ENCODE measurements at places on chromosomes 13 and 19. TPM values are rescaled to one million over a fixed set of nuclear protein-coding genes. Genes with fewer than 3 reads are reported as not detected.
A peak's percentile ranks its signal among the peaks of the same experiment; 100 is the strongest.

DNA sequence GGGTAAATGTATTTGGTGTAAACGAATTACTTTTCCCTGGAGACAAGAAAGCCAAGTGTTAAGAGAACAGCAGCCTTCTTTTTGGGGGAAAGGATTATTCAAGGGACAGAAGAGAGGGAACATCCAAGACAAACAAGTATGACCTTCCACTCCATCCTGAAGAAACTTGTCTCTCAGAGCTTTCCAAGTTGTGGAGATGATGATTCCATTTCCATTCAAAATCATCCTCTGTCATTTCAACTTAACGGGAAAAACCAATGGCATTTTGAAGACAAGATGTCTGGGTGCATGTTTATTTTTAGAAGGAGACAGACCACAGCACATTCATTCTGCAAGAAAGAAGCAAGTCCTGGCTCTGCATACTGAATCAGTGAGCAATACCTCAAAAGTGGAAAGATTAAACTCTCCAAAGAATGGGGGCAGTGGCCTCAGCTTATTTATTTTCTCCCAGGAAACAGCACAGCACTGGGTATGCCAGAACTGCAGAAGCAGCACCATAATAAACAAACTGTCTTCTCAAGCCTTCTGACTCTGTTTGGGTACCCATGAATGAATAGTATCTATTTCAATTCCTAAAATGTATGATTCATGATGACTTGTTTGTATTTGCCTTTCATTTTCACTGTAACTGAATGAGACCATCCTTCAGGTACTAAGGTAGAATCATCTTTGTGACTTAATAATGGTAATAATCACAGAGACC, 541.0 kb downstream of the RFC3 start:
- no peaks in the 10 kb centered on the region for H3K27me3 ChIP-seq
- no peak for DNase-seq
- H3K36me3 ChIP-seq, result no peaks in the 10 kb centered on the region
- no peak overlapping the region for H3K27ac ChIP-seq

The KCNRG gene
- 0.45 TPM for total RNA-seq

The MCEMP1 gene
- total RNA-seq, result 0.63 TPM

The FCAR gene
- total RNA-seq, result 2.0 TPM

The LRG1 gene
- 1.4 TPM for total RNA-seq

The RYR1 gene
- total RNA-seq, result 1.0 TPM

DNA sequence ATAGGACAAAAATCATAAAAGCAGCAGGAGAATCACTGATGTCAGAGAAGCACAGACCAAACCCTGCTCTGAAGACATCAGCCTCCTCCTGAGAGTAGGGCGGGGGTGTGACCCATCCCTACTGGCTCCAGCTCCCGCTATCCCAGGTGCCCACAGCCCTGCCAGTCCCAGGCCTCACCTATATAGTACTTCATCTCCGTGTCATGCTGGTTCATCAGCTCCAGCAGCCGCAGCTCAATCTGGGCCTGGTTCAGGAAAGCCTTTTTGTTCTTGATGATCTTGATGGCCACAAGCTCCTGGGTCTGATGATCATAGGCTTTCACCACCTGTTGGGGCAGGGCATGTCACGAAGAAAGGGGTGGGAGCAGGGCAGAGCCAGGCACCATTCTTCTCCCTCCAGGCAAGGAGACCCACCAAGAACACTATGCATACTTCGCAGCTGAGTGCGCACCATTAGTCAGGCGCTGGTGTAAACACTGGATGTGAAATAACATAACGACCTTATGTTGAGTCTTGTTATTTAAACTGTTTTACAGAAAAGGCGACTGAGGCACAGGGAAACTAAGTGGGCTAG, 4.2 kb downstream of the DYRK1B start:
- H3K36me3 ChIP-seq, result no peaks in the 10 kb centered on the region
- no peaks in the 10 kb centered on the region for H3K4me1 ChIP-seq
- no peaks in the 10 kb centered on the region for H3K27me3 ChIP-seq
- H3K4me3 ChIP-seq, result no peak overlapping the region
- DNase-seq, result no peak

DNA sequence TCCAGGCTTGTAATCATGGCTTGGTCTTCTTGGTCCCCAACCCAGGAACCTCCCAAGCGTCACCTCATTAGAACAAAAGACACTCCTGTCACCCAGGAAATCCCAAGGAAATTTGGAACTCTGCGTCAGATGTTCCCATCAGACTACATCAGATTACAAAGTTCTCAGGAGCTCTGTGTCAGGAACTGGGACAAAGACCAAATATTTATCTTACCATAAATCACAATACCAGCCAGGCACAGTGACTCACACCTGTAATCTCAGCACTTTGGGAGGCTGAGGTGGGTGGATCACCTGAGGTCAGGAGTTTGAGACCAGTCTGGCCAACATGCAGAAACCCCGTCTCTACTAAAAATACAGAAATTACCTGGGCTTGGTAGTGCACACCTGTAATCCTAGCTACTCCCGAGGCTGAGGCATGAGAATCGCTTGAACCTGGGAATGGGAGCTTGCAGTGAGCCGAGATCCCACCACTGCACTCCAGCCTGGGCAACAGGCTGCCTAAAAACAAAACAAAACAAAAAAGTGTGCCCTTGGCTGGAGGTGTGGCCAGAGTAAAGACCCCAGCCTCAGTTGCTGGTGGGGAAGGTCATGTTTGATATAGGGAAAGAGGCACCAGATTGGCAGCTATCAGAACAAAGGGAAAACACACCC, 16.7 kb upstream of the CCDC124 start:
- H3K4me3 ChIP-seq, result no peak overlapping the region
- no peaks in the 10 kb centered on the region for H3K36me3 ChIP-seq
- no peak overlapping the region for H3K27ac ChIP-seq
- H3K4me1 ChIP-seq, result no peaks in the 10 kb centered on the region
- no peak for DNase-seq
- H3K27me3 ChIP-seq, result no peaks in the 10 kb centered on the region

The C2CD4C gene
- total RNA-seq, result 1.1 TPM

- no peak for DNase-seq
- H3K36me3 ChIP-seq, result no peaks in the 10 kb centered on the region
- no peak overlapping the region for H3K27ac ChIP-seq
- no peaks in the 10 kb centered on the region for H3K27me3 ChIP-seq
- H3K4me1 ChIP-seq, result no peaks in the 10 kb centered on the region
Observed at GRCh38 chr13:23449398-23450162, 16.1 kb upstream of the SACS start.

GRCh38 chr13:48533961-48534600, 1.2 kb upstream of the RCBTB2 start:
- H3K27ac ChIP-seq, result peak overlapping the region; percentile 34
- H3K4me3 ChIP-seq, result no peak overlapping the region
- no peak for DNase-seq

GRCh38 chr19:18645035-18645511, 8.2 kb downstream of the KLHL26 start:
- no peaks in the 10 kb centered on the region for H3K4me1 ChIP-seq
- H3K27me3 ChIP-seq, result no peaks in the 10 kb centered on the region
- peak overlapping the region; percentile 38 for H3K27ac ChIP-seq
- no peak overlapping the region for H3K4me3 ChIP-seq
- no peaks in the 10 kb centered on the region for H3K36me3 ChIP-seq
- peak; percentile 84 for DNase-seq

DNA sequence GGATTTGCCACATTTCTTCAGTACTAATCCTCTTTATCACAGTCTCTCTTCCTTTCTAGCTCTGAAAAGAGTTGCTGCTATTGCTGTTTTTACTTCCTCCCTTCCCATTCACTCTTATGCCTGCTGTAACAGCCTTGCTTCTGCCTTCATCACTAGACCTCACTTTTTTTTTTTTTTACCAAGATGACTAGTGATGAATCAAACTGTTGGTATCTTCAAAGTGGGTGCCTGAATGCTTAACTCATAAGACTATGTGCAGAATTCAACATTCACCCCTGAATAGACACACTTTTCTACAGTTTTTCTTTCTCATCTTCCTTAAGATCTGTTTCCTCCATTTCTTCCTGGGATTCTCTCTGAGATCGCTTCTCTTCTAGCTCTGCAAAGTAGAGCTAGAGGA, 217.2 kb upstream of the HTR2A start:
- no peak overlapping the region for H3K4me3 ChIP-seq
- H3K36me3 ChIP-seq, result no peaks in the 10 kb centered on the region
- no peak overlapping the region for H3K27ac ChIP-seq
- H3K27me3 ChIP-seq, result no peaks in the 10 kb centered on the region

- H3K36me3 ChIP-seq, result no peaks in the 10 kb centered on the region
- H3K4me3 ChIP-seq, result no peak overlapping the region
- no peak for DNase-seq
- no peaks in the 10 kb centered on the region for H3K4me1 ChIP-seq
- no peak overlapping the region for H3K27ac ChIP-seq
Observed at GRCh38 chr19:1474765-1475351, 4.2 kb downstream of the C19orf25 start.

GRCh38 chr19:44447916-44448674, at the start of gene ZNF229:
Gene ZNF229, minus strand, starts transcription at chr19:44448472. Its CDS starts 5,625 bp downstream, at chr19:44442847.
- no peaks in the 10 kb centered on the region for H3K4me1 ChIP-seq
- H3K27ac ChIP-seq, result no peak within 1 kb of the TSS
- no peaks in the 10 kb centered on the region for H3K27me3 ChIP-seq
- peak within 1 kb of the TSS; percentile 30 for H3K4me3 ChIP-seq

- H3K36me3 ChIP-seq, result no peaks in the 10 kb centered on the region
- no peak overlapping the region for H3K27ac ChIP-seq
- no peak for DNase-seq
- no peaks in the 10 kb centered on the region for H3K27me3 ChIP-seq
- no peaks in the 10 kb centered on the region for H3K4me1 ChIP-seq
Observed at GRCh38 chr13:26011208-26011573, 40.6 kb downstream of the SHISA2 start.

- no peaks in the 10 kb centered on the region for H3K36me3 ChIP-seq
- no peak for DNase-seq
- no peak within 1 kb of the TSS for H3K4me3 ChIP-seq
- H3K4me1 ChIP-seq, result no peaks in the 10 kb centered on the region
Observed at GRCh38 chr19:2308114-2308556, at the start of gene LINGO3. Gene LINGO3, minus strand, starts transcription at chr19:2308154. Its CDS starts 16,378 bp downstream, at chr19:2291776.

GRCh38 chr13:61187471-61187870, 228.2 kb downstream of the PCDH20 start:
- no peaks in the 10 kb centered on the region for H3K27me3 ChIP-seq
- H3K4me3 ChIP-seq, result no peak overlapping the region
- H3K36me3 ChIP-seq, result no peaks in the 10 kb centered on the region
- no peak for DNase-seq

The N4BP2L1 gene
- total RNA-seq, result 32.2 TPM

GRCh38 chr13:41053384-41053826, 7.9 kb upstream of the WBP4 start:
- no peaks in the 10 kb centered on the region for H3K36me3 ChIP-seq
- H3K4me1 ChIP-seq, result peaks cover 4% of the 10 kb centered on the region
- H3K27me3 ChIP-seq, result no peaks in the 10 kb centered on the region
- DNase-seq, result no peak
- no peak overlapping the region for H3K4me3 ChIP-seq

DNA sequence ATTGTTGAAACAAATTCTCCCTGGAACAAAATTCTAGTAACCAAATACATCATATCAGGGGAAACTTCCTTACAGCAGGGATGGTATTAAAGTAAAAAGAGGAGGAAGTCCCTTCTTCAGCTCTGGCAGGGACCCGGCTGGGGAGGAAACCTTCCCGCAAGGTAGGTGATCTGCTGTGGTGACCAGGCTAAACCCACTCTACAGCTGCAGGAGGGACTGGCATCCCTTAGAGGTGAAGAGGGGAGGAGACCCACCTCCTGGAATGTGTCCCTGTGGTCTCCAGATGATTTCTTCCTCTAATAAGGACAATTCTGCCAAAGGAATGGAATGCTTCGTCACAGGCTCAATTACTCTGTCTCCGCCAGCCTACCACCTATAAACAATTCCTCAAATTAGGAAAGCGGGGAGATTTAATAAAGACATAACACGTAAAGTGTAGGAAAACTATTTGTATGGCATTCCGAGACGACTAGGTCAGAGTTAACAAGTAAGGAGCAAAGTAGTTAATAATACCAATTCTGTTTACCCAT, 637 bp upstream of the PDS5B start:
- H3K27ac ChIP-seq, result no peak overlapping the region
- H3K36me3 ChIP-seq, result no peaks in the 10 kb centered on the region
- H3K4me3 ChIP-seq, result peak overlapping the region; percentile 32

- H3K27me3 ChIP-seq, result no peaks in the 10 kb centered on the region
- no peak overlapping the region for H3K4me3 ChIP-seq
- no peaks in the 10 kb centered on the region for H3K36me3 ChIP-seq
- H3K4me1 ChIP-seq, result no peaks in the 10 kb centered on the region
Observed at GRCh38 chr19:7213628-7214323, 80.4 kb downstream of the INSR start.

- no peak overlapping the region for H3K4me3 ChIP-seq
- no peaks in the 10 kb centered on the region for H3K4me1 ChIP-seq
Observed at GRCh38 chr13:39776439-39776838, 121.0 kb downstream of the COG6 start.

- no peak overlapping the region for H3K27ac ChIP-seq
- H3K36me3 ChIP-seq, result no peaks in the 10 kb centered on the region
- DNase-seq, result peak; percentile 16
- H3K4me3 ChIP-seq, result no peak overlapping the region
- no peaks in the 10 kb centered on the region for H3K4me1 ChIP-seq
Observed at GRCh38 chr13:111546921-111547675, 226.7 kb downstream of the TEX29 start.

The IQCN gene
- total RNA-seq, result 8.1 TPM

- H3K4me1 ChIP-seq, result no peaks in the 10 kb centered on the region
- H3K27me3 ChIP-seq, result no peaks in the 10 kb centered on the region
- no peak for DNase-seq
Observed at GRCh38 chr13:65660731-65661130, 1569.4 kb downstream of the PCDH9 start.

The UNC13A gene
- total RNA-seq, result 2.4 TPM

DNA sequence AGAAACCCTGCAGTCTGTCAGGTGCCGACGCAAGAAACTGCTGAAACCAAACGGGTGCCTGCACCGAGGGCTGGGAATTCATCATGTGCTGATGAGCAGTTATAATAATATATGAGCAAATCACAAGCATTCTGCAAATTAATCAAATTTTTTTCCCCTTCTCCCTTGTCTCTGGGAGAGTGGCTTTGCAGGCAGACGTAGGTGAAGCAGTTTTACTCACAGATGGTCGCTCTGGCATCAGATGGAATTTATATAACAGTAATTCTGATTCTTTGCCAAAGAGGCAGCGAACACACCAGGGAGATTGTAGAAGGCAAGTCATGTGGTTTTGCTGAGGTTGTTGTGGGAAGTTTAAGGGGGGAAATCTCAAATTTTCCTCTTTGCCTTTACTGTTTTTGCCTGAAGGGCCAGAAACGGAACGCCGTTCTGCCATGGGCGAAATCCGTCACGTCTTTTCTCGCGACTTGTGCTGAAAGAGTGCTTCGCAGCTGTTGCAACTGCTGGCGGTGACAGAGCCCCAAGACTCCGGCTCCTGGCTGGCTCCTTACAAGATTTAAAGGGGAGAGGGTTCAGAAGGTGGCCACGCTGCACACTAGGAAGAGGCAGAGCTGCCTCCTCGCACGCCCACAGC, 320.1 kb downstream of the ZNF536 start:
- H3K36me3 ChIP-seq, result no peaks in the 10 kb centered on the region
- no peaks in the 10 kb centered on the region for H3K4me1 ChIP-seq
- no peak overlapping the region for H3K27ac ChIP-seq
- no peak for DNase-seq
- H3K4me3 ChIP-seq, result no peak overlapping the region
- H3K27me3 ChIP-seq, result no peaks in the 10 kb centered on the region

DNA sequence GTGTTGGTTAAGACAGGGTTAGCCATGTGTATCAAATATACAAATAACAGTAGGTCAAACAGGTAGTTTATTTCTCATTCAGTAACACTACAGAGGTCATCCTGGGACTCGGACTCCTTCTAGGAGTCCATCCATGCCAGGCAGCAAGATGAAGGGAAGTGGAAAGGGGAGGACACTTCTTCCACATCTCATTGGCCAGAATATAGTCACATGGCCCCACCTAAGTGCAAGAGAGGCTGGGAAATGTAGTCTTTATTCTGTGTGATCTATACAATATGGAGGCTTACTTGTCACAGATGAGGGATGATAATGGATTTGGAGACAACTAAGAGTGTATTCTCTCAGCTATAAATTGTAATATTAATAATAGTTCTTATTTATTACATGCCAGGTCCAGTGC, 31.1 kb downstream of the RDH8 start:
- H3K27ac ChIP-seq, result no peak overlapping the region
- no peaks in the 10 kb centered on the region for H3K27me3 ChIP-seq
- H3K4me3 ChIP-seq, result no peak overlapping the region

Data from aorta (tissue), 5 donors.